ENCODE measurements at places on chromosomes 1 and 21. TPM values are rescaled to one million over a fixed set of nuclear protein-coding genes. Genes with fewer than 3 reads are reported as not detected.

DNA sequence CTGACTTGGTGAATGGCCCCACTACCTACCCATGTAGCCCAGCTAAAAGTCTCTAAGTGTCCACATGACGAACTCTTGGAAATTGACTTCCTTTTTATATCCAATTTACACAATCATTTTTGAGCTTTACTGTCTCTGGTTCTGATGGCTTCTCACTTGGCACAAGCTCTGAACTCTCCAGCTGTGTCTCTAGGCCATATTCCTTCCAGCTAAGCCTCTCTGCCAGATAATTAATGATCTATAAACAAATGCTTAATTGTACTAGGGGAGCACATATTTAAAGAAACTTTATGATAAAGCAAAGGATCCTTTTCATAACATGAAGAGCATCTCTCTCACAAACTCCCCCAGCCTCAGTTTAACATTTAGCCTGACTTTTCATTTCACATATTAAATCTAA lies 16.3 kb upstream of the BEND5 start:
- DNase-seq, result no peak

GRCh38 chr1:12745126-12745991 lies 641 bp upstream of the CFAP107 start:
- no peak for DNase-seq

- DNase-seq, result no peak
Measured at GRCh38 chr21:45525910-45526306, 16.3 kb downstream of the SLC19A1 start.

MIA3 gene
- polyA plus RNA-seq, result 59.9 TPM

MAP3K21 gene
- polyA plus RNA-seq, result 0.20 TPM

DNA sequence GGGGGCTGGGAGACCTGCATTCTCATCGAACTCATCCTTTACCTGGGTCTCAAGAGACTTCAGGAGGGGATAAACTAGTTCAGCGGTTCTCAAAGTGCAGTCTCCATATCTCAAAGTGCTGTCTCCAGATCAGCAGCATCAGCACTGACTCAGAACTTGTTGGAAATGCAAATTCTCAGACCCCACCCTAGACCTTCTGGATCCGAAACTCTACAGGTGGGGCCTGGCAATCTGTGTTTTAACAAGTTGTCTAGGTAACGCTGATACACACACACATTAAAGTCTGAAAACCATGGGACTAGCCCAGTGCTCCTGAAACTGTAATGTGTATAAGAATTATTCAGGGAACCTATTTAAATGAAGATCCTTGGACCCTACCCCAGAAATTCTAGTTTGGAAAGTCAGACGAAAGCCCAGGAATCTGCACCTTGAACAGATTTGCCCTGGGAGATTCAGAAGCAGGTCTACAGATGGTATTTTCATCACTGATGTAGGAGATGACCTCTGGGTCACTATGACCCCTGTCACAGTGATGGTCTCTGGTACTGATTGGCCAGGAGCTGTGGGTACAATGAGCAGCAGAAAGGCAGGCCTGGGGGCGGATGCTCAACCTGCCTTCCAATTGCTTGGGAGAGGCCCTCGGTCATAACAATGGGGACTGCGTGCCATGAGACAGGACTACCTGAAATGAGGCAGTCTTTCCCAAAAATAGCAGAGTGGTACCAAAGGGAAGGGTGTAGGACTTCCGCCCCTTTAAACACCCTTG lies 127.2 kb downstream of the FAM78B start:
- no peak for DNase-seq

GRCh38 chr1:44609412-44609767 lies 64.9 kb downstream of the TMEM53 start:
- DNase-seq, result no peak

DNA sequence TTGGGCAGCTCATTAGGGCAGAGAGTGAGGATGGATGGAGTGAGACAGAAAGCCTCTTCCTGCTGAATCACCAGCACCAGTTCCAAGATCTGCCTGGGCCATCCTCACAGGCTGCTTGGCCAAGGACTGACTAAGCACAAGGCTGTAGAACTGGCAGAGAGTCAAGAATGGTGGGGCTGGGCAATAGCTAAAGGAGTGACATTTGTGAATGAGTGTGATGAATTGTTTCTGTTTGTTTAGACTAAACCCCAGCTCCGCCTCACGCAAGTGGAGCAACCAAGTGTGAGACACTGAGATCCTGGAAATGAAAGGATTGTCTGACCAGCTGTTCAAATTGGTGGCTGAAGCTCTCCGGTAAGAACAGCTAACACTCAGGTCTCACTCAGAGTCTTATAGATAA lies 38.6 kb downstream of the BRINP2 start:
- DNase-seq, result peak; percentile 26

CFAP141 gene
- polyA plus RNA-seq, result not detected

BACE2 gene
- polyA plus RNA-seq, result 29.1 TPM

DNA sequence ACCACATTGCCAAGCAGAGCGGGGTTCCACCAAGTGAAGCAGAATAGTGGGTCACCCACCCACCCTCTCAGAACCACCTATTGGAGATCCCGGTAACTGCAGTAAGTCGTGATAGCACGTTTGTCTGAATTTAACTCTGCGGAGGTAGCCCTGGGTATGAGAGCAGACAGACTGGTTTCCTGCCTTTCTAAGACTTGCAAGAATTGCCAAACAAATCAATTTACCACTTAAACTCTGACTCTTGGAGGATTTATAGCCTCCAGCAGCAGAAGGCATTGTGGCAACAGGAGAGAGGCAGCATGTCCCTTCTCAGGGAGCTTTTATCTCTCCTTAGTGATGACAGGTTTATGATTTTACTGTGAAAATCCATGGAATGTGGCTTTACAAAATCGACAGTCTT lies 287.9 kb upstream of the FMN2 start:
- DNase-seq, result no peak

DONSON gene
- 22.9 TPM for polyA plus RNA-seq

DNA sequence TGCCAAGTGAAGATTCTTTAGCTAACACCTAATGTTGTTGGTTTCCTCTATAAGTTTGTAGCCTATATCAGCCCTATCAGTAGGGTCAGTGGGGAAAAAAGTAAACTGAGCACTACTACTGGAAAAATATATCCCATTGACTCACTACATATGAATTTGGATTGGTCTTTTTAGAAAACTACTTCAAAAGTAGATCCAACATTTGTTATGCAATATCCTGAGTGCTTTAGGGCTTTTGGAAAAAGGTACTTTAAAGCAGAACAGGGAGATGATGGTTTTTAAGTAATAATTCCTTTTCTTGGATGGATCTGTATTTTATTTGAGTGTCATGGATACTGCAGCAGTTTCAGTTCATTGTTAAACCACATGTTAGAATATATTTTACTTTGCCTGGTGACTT lies 7.1 kb downstream of the C1orf21 start:
- DNase-seq, result no peak

DMRTA2 gene
- 0.05 TPM for polyA plus RNA-seq

DNA sequence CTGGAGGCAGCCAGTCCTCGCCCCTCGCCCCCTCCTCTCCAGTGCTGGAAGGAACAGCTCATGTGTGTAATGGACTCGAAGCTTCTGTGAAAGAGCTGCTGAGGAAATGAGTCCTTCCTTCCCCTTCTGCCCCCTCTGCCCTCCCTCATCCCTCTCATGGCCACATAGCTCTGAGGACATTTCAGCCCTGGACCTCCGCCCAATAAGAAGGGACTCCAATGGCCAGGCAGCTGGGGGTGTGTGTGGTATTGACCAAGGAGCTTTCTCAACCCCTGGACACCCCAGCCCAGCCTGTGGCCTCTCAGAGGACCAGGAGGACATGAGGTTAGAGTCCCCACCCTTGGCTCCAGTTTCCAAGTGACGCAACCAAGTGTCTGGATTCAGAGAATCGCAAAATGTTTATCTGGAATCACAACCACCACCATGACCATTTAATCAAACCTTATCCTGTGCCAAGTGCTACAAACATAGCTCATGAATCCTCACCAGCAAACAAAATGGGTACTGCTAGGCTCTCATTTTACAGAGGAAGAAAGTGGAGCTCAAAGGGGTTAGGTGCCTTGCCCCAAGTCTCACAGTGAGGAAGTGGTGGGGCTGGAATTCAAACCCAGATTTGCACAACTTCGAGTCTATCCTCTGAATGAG lies 47.8 kb upstream of the ECE1 start:
- peak; percentile 74 for DNase-seq

GJB5 gene
- polyA plus RNA-seq, result 0.16 TPM

- no peak for DNase-seq
Measured at GRCh38 chr1:202967684-202968281, 726 bp upstream of the CYB5R1 start.

DNA sequence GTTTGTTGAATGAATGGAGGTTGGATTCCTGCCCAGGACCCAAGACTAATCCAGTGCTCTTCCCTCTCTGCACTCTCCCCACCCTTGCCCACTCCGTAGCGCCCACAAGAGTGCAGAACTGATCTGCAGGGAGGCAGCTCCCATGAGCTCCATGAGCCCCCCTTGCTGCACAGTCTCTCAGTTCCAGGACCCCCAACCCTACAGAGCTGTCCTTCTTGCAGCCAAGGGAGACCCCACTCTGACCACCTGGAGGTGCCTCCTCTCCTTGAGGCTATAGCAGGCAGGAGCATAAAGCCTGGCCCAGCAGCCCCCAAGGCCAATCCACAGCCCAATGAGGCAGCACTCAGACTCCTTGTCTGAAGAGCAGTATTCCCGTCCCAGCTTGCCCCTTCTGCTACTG lies 209.2 kb upstream of the ZC3H12A start:
- DNase-seq, result no peak

DNA sequence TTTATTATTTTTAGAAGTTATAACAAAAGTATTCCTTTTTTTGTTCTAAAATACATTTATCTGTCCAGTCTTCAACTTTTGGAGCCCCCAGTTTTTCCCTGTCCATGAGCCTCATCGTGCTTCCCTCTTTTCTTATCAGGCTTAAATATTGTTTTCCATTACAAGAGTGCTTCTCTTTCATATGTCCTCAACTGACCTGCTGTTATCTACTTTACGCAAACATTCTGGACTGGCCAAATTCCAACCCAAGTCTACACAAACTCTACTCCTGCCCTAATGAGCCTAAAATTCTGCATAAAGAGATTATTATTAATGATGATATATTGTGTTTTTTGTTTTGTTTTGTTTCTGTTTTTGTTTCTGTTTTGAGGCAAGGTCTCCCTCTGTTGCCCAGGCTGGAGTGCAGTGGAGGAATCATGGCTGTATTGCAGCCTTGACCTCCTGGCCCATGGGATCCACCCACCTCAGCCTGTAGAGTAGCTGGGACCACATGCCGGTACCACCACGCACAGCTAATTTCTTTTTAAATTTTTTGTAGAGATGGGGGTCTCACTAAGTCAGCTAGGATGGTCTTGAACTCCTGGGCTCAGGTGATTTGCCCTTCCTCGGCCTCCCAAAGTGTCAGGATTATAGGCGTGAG lies 318.8 kb upstream of the NEGR1 start:
- no peak for DNase-seq

DNA sequence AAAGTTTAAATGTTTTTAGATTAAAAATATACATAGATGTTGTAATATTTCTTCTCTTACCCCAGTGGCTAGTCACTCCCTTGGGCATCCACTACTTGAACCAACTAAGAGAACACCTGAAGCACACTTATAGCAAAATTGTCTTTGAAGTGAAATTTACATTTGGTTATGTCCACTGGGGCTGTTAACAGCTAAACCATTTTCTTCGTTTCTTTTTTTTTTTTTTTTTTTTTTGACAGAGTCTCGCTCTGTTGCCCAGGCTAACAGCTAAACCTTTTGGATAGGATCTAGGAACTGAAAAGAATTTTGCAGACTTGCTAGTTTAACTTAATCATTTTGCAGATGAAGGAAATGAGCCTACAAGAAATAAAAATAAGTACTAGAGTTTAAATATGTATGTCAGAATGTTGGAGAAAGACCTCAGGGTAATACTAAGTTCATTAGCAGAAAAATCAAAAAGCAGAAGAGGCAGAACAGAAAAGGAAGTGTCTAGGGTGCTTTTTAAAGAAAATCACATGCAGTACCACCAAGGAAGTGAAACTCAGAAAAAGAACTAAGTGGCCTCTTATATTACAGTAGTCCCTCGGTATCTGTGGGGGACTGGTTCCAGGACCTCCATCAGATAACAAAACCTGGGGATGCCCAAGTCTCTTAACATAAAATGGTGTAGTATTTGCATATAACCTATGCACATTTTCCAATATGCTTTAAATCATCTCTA lies 11.8 kb downstream of the DRAM2 start:
- no peak for DNase-seq

DNA sequence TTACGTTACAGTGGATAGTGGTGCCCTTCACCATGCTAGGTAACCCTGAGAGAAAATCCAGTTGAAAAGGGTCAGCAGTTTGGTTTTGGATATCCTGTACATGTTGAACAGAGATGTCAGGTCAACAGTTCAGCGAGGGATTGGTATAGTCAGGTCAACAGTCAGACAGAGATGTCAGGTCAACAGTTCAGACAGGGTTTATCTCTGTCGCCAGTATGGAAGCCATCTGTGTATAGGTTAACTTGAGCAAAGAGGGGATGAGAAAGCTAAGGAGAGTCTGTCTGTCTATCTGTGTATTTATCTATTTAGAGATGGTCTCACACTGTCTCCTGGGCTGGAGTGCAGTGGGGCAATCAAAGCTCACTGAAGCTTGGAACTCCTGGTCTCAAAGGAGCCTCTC lies 17.7 kb downstream of the DHDDS start:
- no peak for DNase-seq

DNA sequence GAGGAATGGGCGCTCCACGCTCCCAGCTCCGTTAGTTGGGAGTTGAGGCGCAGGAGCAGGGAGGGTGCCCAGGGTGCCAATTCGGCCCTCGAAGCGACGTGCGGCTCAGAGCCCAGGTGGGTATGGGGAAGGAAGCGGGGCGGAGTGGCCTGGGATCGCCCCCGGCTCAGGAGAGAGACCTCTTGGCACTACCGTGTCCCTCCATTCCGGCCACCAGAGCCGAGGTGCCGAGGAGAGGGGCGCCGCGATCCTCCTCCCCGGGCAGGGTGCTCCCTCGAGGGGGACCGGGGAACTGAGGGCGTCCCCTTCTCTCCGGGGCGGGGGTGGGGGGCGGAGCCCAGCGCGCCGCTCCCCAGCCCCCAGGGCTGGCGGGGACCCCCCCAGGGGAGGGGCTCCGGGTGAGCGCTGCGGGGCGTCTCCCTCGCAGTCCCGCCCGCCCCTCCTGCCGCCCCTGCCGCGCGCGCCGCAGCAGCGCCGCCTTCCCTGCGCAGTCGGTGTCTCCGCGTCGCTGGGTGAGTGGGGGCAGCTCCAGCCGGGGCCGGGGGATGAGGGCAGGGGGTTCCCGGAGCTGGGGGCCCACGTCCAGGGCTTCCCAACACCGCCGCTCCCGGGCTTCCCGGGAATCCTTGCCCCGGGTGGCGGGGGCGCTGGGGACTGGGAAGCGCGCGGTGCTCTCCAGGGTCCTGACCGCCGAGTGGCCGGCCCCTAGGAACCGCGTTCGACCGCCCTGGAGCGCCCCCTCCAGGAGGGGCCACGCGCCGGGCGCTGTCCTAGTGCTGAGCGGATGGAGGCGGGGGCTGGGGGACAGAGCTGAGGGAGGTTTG lies at the start of gene HPCA:
Gene HPCA (plus strand): TSS at position 488 of the 824 bp plus-strand sequence. CDS start 2,408 bp downstream, outside the sequence.
- DNase-seq, result no peak

GRCh38 chr1:20486457-20487235 lies 636 bp upstream of the CAMK2N1 start:
- DNase-seq, result no peak

GRCh38 chr1:65762081-65762862 lies 30.4 kb upstream of the PDE4B start:
- DNase-seq, result no peak

Data from forelimb muscle (tissue), 1 donor.